ENCODE measurements at places on chromosomes 5 and 9.

GRCh38 chr9:131097126-131097947 is 1.0 kb downstream of the AIF1L start:
- no peak for DNase-seq

- no peak for DNase-seq
Measured at GRCh38 chr5:10626473-10627013, 62.7 kb downstream of the ANKRD33B start.

GRCh38 chr9:90841213-90841612 is 39.6 kb downstream of the SYK start:
- no peak for DNase-seq

- DNase-seq: no peak
Measured at GRCh38 chr9:129023036-129023907, 4.9 kb downstream of the SH3GLB2 start.

DNA sequence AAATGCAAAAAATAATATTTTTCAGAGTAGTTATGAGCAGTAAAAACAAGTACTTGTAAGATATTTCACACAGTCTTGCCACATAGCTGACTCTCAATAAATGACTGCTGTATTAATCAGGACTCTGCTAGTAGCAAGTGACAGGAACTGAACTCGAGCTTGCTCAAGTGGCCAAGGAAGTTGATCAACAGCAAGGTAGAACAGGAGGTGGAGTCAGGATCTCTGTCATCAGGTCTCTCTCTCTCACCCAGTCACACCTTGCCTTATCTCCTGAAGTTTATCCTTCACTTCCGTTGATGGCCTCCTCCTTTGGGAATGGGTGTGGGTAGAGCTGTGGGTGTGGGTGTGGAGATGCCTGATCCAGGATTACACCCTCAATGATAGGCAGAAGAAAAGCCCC is 107.0 kb downstream of the GPBP1 start:
- DNase-seq: no peak

GRCh38 chr5:60978968-60979367 is 34.0 kb downstream of the NDUFAF2 start:
- no peak for DNase-seq

GRCh38 chr5:65084795-65085515 is 316.2 kb downstream of the CWC27 start:
- DNase-seq: no peak

DNA sequence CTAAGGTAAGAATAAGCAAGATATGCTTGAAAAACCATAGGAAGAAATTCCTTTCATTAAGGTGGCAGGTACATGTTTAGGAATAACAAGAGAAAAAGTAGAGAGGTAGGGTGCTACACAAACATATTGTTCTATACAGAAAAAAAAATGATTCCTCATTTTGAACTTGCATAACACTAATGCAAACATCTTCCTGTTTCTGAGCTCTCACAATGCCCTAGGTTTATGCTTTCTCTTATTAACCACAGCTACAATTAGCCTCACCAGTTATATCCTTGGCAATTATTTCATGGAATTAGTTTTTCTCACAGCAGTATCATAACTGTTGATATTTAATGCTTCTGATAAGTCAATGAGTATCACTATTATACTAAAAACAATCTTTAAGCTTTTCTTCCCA is 20.7 kb downstream of the CEMIP2 start:
- DNase-seq: no peak

DNA sequence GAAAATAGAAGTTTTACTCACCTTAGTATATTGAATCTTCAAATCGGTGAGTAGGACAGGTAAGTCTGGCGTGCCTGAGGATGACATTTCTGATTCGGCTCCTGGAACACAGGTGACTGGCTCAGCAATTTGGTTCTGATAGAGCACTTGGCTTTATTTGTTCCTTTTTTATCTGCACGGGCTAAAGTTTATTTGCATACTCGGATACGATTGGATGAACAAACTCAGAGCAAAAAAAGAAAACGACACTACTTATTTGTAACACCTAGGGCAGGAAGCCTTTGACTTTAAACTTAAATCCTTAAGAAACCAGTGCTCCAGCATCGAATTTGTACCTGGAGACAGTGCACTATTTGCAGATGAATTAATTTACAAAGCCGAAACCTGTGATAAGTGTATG is at the start of gene ALDH1A1:
TSS of gene ALDH1A1 (minus strand) at position 140 of the 400 bp plus-strand sequence. CDS start at position 87, 53 bp downstream.
- DNase-seq: no peak

GRCh38 chr9:120136696-120137095 is 443.3 kb downstream of the CDK5RAP2 start:
- DNase-seq: no peak

DNA sequence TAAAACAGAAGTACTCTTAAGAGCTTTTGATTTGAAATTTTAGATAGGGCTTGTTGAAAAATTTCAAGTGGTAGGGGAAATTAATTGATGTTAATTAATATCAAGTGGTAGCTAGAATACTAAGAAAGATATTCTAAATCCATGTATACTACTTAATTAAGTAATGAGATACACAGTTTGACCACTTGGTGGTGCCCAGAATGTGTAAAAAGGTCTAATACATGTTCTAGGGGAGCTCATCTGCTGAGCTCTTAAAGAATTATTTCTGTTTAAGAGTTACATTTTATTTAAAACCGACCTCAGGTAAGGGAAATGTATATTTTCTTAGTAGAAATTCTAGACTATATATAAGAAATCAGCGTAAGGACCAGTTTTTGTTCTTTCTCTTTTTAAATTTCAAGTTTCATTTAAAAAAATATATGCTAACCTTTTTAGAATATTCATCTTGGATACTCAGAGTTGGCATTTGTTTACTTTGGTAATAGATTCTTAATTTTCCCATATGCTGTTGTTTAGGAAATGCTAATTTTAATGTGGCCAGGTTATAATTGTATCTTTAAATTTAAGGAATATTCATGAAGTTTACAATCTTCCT is 61.5 kb downstream of the LNPEP start:
- no peak for DNase-seq

- no peak for DNase-seq
Measured at GRCh38 chr5:104189909-104190308, 627.3 kb upstream of the NUDT12 start.

DNA sequence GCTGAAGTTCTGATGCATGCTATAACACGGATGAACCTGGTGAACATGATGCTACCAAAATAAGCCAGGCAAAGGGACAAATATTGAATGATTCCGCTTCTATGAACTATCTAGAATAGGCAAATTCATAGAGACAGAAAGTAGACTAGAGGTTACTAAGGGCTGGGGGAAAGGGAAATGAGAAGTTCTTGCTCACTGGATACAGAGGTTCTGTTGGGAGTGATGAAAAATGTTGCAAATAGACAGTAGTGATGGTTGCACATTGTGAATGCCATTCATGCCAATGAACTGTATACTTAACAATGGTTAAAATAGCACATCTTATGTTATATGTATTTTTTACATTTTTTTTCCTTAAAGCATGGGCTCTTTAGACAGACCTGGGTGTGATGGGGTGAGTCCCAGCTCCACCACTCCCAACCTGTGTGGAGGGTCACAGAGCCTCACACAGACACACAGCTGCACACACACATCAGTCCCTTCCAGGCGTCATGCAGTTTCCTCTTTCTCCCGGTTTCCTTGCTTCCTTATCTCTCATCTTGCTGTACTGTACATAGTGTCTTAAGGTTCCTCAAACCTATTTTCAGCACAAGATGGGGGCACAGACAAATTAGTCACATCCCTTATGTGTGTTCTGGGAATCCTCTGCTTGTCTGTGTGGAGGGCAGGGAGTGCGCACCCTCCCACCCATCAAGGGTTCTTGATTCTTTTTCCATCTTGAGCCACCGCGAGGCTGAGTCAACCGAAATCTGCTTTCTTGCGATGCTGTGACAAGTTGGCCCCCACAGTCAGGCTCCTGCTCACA is 192.9 kb downstream of the CRB2 start:
- no peak for DNase-seq

DNA sequence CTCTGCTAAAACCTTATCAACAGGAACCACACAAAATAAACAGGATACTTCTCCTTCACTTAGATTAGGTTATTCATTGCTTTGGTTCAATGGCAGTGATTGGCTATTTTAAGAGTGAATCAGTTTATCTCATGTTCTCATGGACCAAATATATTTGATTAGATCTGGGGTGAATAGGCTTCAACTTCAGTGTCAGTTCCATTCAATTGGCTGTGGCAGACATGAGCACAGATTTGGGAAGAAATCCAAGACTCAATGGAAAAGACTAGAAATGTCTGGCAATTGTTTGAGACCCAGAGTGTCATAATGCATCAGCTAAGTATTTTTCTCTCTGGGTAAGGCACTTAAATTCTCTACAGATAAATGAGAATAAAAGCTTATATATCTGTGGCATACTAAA is 37.1 kb downstream of the CDH18 start:
- no peak for DNase-seq

- DNase-seq: no peak
Measured at GRCh38 chr5:150149618-150150017, 6.0 kb downstream of the PDGFRB start.

GRCh38 chr5:54460181-54460919 is 4.9 kb downstream of the HSPB3 start:
- DNase-seq: no peak

- DNase-seq: no peak
Measured at GRCh38 chr5:26877154-26877553, 161.2 kb downstream of the CDH9 start.

DNA sequence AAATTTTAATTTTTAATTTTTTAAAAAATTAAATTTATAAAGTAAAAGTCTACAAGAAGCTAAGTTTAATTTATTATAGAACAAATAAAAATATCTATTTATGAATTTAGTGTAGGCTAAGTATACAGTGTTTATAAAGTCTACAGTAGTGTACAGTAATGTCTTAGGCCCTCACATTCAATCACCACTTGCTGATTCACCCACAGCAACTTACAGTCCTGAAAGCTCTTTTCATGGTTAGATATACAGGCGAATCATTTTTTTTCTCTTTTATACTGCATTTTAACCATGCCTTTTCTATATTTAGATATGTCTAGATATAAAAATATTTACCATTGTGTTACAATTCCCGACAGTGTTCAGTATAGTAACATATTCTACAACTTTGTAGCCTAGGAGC is 55.9 kb downstream of the PCSK1 start:
- no peak for DNase-seq

GRCh38 chr5:116237917-116238500 is 153.2 kb downstream of the COMMD10 start:
- DNase-seq: no peak

GRCh38 chr5:175728885-175729828 is 71.3 kb downstream of the HRH2 start:
- no peak for DNase-seq

GRCh38 chr5:36666274-36666673 is 59.9 kb downstream of the SLC1A3 start:
- DNase-seq: no peak

GRCh38 chr5:146785065-146785464 is 93.5 kb downstream of the PPP2R2B start:
- no peak for DNase-seq

- DNase-seq: no peak
Measured at GRCh38 chr5:148739524-148739923, 85.2 kb upstream of the HTR4 start.

DNA sequence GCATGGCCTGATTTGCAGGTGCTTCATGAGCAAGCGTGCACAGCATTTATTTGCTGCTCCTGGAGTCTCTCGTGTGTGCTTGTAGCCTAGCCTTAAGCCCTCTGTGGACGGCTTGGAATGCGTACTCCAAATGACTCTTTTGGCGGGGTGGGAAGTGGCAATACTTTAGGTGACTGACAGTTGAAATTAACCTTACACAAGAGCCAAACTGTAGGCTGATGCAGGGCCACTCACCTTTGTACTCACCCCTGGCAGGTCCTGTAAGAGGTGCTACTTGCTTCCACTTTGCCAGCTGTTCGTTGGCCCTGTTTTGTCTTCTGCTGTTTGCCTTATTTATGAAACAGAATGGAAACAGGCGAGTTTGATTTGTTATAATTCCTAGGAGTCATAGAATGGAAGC is 22.9 kb downstream of the TENT4A start:
- DNase-seq: no peak

Measured in stimulated activated CD8-positive, alpha-beta memory T cell treated with anti-CD3 and anti-CD28 coated beads, Interleukin-4, amount 100 ng/mL, for 1 hour (primary cell).